ENCODE measurements at places on chromosomes 6 and 20. TPM values are rescaled to one million over a fixed set of nuclear protein-coding genes. Genes with fewer than 3 reads are reported as not detected.

DNA sequence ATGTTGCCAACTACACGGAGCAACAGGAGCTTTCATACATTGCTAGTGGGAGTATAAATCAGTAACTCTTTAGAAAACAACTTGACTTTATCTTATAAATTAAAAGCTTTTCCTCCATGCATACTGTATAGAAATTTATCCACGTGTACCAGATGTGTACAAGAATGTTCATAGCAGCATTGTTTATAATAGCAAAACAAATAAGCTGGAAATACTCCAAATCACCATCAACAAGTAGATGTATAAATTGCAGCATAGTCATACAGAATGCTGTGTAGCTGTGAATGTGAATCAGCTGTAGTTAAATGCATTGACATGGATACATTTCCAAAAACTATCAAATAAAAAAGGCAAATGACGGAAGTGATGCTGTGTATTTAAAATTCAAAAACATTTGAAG lies 6.0 kb downstream of the PSMF1 start:
- peaks cover 27% of the 10 kb centered on the region for H3K4me1 ChIP-seq
- DNase-seq = no peak
- H3K4me3 ChIP-seq = no peak overlapping the region
- H3K27me3 ChIP-seq = no peaks in the 10 kb centered on the region

The TTLL9 gene
- total RNA-seq = 2.9 TPM

The C6orf52 gene
- total RNA-seq = not detected

The WFDC5 gene
- total RNA-seq = not detected

GRCh38 chr6:33950472-33950881 lies 146.7 kb upstream of the MLN start:
- no peaks in the 10 kb centered on the region for H3K27me3 ChIP-seq
- H3K27ac ChIP-seq = no peak overlapping the region
- H3K4me3 ChIP-seq = no peak overlapping the region
- DNase-seq = no peak
- H3K4me1 ChIP-seq = no peaks in the 10 kb centered on the region

- H3K4me1 ChIP-seq = no peaks in the 10 kb centered on the region
- peak overlapping the region; percentile 95 for H3K27ac ChIP-seq
- no peak for DNase-seq
- no peaks in the 10 kb centered on the region for H3K27me3 ChIP-seq
- no peaks in the 10 kb centered on the region for H3K36me3 ChIP-seq
These were observed 1.4 kb upstream of the MAN1A1 start for GRCh38 chr6:119350952-119351372.

- no peaks in the 10 kb centered on the region for H3K27me3 ChIP-seq
- H3K4me3 ChIP-seq = no peak overlapping the region
- H3K36me3 ChIP-seq = no peaks in the 10 kb centered on the region
These were observed 37.6 kb upstream of the MPC1 start for GRCh38 chr6:166420351-166420750.

The DEFB124 gene
- not detected for total RNA-seq

All from breast epithelium (tissue), 4 donors.